ENCODE measurements at places on chromosomes 5 and 9. TPM values are rescaled to one million over a fixed set of nuclear protein-coding genes. Genes with fewer than 3 reads are reported as not detected.

Gene BAAT
- not detected for total RNA-seq

Gene LHX3
- not detected for total RNA-seq

Gene IGFBPL1
- 0.21 TPM for total RNA-seq

Gene GABRP
- not detected for total RNA-seq

Gene FOXD4L5
- total RNA-seq = not detected
